ENCODE measurements at places on chromosomes 16 and 17.

- peak; percentile 74 for DNase-seq
Measured at GRCh38 chr16:67652578-67653127, 7.4 kb downstream of the ACD start.

DNA sequence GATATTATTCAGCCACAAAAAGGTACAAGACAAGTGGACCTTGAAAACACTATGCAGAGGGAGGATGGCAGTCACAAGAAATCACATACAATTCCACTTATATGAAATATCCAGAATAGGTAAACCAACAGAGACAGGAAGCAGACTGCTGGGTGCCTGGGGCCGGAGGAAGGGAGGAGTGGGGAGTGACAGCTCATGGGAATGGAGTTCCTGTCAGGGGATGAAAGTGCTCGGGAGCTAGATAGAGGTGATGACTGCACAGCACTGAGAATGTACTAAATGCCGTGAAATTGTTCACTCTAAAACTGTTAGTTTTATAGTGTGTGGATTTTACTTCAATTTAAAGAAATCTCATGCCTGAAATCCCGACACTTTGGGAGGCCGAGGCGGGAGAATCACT lies 74.2 kb upstream of the MED9 start:
- no peak for DNase-seq

DNA sequence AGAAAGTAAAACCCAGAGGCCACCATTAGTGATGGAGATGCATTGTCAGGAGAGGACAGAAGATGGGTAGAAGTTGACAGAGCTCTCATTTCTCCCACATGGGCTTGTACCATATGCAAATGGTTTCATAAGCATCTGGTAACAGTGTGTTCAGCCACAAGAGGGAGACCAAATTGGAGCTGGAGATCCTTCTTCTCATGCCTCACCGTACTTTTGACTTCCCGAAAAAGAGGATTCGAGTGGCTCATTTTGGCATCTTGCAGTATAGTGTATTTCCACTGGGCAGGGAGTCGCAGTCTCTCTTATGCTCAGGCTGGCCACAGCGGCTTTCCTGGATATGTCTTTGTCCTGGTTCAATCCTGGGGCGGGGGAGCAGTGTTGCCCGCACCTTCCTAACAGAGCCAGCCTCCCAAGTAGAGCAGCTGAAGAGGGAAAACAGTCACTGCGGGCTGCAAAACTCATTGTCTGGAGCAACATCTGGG lies 23.8 kb downstream of the TBC1D3B start:
- DNase-seq: no peak

GRCh38 chr16:80174416-80174815 lies 366.4 kb upstream of the DYNLRB2 start:
- peak; percentile 64 for DNase-seq

- DNase-seq: no peak
Measured at GRCh38 chr16:85449885-85450245, 163.3 kb upstream of the GSE1 start.

GRCh38 chr16:59878999-59879398 lies 1144.9 kb upstream of the GOT2 start:
- DNase-seq: no peak

- DNase-seq: no peak
Measured at GRCh38 chr16:79113826-79114225, 486.7 kb downstream of the MAF start.

- no peak for DNase-seq
Measured at GRCh38 chr17:57559226-57559625, 185.9 kb downstream of the CCDC182 start.

DNA sequence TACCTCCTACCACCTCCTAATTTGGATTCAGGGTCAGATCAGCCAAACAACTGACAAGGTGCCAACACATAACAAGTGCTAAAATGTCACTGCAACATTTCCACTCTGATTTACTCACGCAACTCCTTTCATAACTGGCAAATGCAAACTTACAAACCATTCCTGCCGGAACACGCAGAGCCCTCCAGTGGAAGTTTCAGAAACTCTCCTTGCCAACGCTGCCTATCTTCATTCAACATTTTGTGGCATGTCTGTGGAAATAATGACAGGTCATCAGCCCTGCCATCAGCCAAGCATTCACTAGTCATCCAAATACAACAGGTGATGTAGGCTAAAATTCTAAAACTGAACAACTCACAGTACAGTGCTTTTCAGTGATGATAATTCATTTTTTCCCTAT lies 37.7 kb upstream of the OR3A1 start:
- no peak for DNase-seq

DNA sequence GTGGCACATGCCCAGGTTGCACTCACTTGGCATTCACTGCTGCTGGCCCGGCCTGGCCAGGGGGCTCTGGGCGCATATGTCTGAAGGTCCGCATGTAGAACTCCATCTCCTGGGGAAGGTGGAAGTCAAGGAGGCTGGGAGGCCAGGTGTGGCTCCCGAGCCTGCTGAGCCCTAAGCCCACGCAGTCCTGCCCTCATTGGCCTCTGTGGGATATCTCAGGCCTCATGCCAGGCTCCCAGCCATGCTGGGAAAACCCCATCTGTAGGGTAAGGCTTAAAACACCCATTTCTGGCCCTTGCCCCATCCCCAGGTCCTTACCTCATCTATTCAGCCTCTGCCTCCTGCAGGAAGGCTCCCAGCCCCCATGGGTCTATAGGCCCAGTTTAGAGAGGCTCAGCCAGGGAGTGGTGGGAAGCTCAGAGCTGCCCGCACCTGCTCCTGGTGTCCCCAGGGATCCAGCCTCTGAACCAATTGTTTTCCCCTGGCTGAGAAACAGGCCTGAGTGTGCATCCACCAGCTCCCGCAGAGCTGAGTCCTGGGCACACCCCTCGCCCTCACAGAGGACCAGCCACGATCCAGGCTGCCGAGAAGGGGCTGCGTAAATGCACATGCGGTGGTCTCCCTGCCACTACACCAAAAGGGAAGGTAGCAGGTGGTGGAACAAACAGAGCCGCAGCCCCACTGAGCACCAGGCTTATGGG lies 2.3 kb upstream of the TPPP3 start:
- no peak for DNase-seq

GRCh38 chr17:48393283-48393682 lies 36.7 kb downstream of the SKAP1 start:
- no peak for DNase-seq

DNA sequence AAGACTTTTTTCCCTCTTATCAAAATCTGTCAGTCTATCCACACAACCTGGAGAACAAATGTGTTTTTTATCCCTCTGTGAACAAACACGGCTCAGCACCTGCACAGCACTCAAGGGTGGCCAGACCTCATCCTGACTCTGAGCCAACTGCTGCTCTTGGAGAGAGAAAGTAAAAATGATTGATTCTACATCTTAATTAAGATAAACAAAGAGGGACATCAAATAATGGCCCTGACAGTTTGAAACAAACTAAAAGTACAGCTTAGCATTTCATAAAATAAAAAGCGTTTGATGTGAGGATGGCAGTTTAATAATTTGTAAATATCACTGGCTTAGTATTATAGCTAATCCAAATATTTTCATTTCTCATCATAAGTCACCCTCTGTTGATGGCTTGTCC lies 106.2 kb downstream of the SNX11 start:
- DNase-seq: no peak
